ENCODE measurements at places on chromosomes 13 and 19.

DNA sequence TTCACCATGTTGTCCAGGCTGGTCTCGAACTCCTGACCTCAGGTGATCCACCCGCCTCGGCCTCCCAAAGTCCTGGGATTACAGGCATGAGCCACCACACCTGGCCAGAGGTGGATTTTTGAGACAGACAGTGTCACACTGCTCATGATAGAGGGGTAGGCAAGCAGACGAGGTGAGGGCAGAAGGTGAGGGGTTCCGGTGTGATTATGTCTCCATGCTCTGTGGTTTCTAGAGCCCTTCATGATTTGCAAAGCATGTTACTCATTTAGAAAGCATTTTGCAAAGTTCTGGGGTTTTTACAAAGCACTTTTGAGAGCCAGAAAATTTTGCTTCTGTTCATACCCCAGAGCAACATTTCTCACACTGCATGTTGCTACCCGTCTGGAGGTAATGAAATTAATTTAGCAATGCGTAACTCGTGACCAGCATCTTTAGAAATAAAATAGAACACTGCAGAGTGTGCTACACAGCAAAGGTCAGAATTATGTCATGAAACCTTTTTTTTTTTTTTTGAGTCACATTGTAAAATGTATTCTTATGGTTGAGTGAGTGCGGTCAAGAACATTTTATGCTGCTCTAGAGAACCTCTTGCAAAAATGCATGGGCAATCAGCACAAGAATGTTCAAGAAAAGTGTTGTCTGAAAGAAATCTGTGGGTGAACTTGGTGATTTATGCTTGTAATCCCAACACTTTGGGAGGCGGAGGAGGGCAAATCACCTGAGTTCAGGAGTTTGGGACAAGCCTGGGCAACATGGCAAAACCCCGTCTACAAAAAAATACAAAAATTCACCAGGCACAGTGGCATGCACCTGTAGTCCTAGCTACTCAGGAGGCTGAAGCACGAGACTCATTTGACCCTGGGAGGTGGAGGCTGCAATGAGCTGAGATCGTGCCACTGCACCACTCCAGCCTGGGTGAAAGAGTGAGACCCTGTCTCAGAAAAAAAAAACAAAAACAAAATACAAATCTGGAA, 58.0 kb downstream of the MAP4K1 start:
- DNase-seq, result no peak

DNA sequence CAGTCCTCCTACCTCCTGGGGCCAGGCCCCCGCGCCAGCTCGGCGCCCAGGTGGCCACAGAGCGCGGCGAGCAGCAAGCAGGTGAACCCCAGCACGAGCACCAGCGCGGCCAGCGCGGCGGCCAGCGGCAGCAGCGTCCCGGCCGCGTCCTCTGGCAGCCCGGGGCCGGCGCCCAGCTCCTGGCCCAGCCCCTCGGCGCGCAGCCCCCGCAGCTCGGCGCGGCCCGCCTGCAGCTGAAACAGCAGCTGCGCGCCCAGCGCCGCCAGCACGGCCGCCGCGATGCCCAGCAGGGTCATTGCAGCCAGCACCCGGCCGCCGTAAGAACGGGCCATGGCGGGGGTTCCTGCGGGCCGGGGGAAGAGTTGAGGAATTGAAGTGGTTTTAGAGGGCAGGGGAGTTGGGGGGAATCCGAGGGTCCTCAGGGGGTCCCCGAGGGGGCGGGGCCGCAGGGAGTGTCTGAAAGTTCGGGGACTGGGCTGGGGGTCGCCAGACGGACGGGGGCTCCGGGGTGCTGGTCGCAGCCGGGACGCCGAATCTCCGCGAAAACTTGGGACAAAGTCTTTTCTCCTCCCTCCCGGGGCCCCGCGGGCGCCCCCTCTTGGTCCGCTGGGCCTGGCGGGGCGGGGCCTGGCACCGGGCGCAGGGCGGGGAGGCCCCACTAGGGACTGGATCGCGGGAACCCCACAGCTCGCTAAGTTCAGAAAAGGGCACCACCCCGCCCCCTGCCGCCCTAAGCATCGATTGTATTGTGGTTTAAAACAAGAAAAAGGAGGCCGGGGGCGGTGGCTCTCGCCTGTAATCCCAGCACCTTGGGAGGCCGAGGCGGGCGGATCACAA, at the start of gene TMEM221:
Gene TMEM221 (minus strand): TSS at position 538 of the 837 bp plus-strand sequence. CDS start 206 bp downstream, at position 332.
- no peak for DNase-seq

DNA sequence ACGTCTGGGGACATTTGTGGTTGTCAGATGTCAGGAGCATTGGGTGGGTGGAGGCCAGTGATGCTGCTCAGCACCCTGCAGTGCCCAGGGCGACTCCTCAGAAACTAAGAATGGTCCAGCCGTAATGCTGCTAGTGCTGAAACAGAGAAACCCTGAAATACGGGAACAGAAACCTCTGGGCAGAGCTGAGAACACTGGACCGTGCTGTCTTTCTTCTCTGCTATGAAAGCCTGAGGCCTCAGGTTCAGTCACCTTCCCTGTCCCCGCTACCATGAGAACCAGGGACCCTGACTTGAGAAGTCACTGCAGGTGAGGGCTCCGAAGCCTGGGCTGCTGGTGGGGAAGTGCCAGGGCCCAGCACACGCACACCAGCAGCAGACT, 13.4 kb downstream of the CAPS start:
- DNase-seq, result no peak

- DNase-seq, result no peak
These were observed 24.4 kb upstream of the GPR12 start for GRCh38 chr13:26784704-26785639.

DNA sequence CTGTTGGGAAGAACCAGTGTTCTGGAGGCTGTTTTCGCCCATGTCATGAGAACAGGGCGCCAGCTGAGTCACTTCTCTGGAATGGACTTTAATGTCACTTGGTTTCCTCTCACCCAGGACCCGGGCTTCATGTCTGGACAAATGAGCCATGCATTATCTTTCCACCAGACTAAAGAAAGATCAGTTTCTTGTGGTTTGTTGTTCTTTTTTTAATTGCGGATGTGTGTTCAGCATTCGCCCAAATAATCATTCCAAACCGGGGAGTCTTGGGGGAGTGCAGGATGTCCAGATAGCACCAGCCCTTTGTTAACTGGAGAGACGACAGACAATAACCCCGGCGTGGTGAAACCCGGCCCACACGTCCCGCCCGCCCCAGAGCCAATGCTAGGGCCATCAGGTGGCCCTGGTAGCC, 102.5 kb downstream of the COL4A2 start:
- DNase-seq, result no peak

GRCh38 chr13:59534806-59535205, 628.9 kb downstream of the DIAPH3 start:
- no peak for DNase-seq

GRCh38 chr19:15123900-15124299, 16.7 kb downstream of the SYDE1 start:
- no peak for DNase-seq

GRCh38 chr19:43660971-43661360, 9.0 kb downstream of the PLAUR start:
- DNase-seq, result no peak

GRCh38 chr19:28489776-28490175, 723.2 kb downstream of the UQCRFS1 start:
- DNase-seq, result no peak

GRCh38 chr19:27972291-27973040, 1240.5 kb downstream of the UQCRFS1 start:
- DNase-seq, result no peak

DNA sequence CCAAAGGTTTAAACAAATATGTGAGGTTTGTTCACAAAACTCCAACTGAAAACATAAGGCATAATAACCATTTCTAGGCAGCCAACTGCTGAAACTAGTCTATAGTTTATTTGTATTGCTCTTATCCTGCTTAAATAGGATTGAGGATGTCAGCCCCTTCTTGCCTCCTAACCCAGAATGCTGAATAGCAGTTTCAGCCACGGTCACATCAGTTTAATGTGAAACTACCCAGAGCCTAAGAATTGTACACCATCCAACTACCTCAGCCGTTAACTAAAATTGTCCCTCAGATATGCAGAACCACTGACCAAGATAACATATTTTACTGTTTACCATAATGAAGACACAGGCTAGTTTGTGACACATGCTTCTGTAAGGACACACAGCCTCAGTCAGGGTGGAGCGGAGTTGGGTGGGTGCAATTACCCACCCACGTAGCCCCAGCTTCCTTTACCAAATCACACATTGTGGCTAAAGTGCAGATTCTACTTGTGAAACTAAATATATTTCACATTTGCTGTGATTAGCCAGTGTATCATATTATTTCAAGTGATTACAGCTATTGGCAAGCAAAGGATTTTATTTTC, 259.9 kb downstream of the EFNB2 start:
- DNase-seq, result no peak

DNA sequence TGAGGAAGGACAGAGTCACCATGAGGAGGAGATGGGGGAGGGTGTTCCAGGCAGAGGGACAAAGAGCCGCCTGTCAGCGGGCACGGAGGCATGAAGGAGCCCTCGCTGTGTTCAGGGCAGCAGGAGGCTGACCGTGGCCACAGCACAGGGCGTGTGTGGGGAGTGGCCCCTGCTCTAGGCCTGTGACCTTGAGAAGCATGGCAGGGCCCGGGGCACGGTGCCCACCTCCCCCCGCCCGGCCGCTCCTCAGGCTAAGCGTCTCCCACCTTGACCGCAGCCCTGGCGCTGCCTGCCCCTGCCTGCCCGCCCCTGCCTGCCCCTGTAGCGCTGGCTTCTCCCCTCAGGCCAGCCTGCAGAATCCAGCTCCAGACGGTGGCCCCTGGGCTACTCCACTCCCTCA, 11.6 kb downstream of the MAP2K2 start:
- no peak for DNase-seq

DNA sequence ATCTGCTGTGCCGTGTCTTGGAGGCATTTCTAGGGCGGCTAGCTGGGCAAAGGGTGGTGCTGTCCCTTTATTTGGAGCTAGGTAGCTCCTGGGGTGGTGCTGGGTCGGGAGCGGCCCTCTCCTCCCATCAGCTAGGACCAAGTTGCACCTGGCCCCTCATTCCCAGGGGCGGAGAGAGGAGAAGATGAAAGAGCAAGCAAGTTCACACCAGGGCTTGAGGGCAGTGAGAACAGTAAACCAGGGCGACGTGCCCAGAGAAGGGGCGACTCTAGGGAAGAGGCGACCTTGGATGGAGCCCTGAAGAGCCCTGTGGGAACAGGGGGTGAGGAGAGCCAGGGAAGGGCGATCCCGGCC, 17.0 kb upstream of the KCNN1 start:
- no peak for DNase-seq

GRCh38 chr19:1942934-1943555, 2.1 kb downstream of the CSNK1G2 start:
- no peak for DNase-seq

DNA sequence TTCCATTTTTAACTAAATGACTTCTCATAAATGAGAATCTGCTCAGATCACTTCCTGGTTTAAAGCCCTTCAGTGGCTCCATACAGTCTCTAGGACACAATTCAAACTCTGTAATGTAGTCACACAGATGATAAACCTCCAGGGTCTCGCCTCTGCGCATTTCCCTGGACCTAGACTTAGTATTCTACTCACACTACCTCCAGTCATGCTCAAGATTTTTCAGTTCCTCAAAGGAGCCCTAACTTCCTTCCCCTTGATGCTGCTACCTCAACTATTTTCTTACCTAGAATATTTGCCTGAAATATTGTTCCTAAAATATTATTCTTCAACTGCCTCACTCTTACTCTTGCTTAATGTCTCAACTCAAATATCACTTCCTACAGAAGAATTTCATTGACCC, 86.7 kb upstream of the TPP2 start:
- DNase-seq, result no peak

DNA sequence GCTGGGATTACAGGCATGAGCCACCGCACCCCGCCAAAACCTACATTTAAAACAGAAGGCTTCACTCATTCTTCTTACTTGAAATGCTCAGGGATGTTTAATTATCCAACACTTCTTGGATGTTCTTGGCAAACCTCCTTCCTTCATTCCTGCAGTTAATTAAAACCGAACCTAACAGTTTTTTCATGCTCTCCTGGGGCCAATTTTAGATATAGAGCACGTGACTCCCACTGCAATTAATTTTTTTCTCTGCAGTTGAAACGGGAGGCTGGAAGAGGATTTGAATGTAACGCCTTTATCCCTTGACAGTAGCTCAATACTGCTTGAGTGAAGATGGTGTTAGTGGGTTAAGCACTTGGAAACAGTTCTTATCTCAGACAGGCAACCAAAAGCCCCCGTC, 4.6 kb upstream of the ACTL9 start:
- no peak for DNase-seq

DNA sequence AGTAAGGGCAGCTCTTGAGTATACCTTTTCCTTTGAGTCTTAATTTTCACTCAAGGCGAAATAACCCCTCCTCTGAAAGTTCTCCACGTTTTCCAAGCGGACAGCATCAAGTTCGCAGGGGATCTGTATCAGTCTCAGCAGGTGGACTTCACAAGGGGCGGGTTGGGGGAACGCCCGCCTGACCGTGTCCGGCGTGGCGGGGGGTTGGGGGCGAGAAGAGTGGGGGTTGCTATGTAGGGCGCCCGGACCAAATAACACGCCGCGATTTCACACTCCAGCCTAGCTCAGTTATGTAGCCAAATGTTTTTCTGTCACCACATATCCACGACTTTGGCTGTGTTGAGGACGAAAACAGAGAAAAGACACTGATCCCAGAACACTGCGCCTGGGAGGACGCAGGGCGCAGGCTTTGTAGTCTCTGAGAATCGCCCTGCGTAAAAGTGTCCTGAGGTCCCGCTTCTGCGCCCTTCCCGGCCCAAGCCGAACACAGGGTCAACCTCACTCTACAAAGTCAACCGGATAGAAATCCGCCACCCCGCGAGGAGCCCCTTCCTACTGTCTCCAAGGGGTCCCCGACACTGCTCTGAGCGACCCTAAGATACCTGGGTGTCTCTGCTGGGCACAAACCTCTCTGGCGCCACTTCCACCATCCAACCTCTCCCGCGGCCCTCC, 524 bp downstream of the RUBCNL start:
- no peak for DNase-seq

DNA sequence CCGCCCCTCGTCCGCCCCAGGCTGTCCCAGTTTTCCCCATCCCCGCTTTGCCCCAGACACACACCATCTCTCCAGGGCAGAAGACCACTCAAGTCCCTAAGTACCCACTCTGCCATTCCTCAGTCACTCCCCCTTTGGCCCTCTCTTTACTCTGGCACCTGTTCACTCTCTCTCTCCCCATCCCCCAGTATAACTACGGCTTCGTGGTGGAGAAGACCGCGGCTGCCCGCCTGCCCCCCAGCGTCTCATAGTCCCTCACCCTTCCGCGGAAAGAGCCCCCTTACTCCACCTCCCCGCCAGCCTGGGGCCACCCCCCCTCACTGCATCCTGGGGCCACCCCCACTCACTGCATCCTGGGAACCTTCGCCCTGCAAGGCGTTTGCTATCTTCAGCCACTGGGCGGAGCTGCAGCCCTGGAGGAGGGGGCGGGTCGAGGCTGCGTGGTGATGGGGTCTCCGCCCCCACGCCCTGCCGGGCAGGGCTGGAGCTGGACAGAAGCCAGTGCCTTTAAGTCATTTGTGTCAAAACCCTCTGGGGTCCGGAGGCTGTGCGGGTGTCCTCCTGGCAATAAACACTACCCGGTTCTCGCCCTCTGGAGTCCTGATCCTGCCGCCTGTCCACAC, 5.0 kb downstream of the MVB12A start:
- DNase-seq, result peak; percentile 37

- DNase-seq, result no peak
These were observed 344.7 kb downstream of the KLF5 start for GRCh38 chr13:73403355-73404120.
